ENCODE measurements at places on chromosomes 4 and X. TPM values are rescaled to one million over a fixed set of nuclear protein-coding genes. Genes with fewer than 3 reads are reported as not detected.
A peak's percentile ranks its signal among the peaks of the same experiment; 100 is the strongest.

TLR1 gene
- total RNA-seq, result 0.20 TPM

TMEM192 gene
- 2.4 TPM for total RNA-seq

VEGFC gene
- total RNA-seq, result 1.2 TPM

SLC4A4 gene
- total RNA-seq, result 91.7 TPM

MAGEC3 gene
- total RNA-seq, result not detected

FANCB gene
- 1.6 TPM for total RNA-seq

TNMD gene
- not detected for total RNA-seq

CXCL8 gene
- 0.55 TPM for total RNA-seq

SYN1 gene
- total RNA-seq, result 0.41 TPM

FLNA gene
- 632 TPM for total RNA-seq

MAGEA11 gene
- not detected for total RNA-seq

CYLC1 gene
- not detected for total RNA-seq

RGN gene
- 0.96 TPM for total RNA-seq

DNA sequence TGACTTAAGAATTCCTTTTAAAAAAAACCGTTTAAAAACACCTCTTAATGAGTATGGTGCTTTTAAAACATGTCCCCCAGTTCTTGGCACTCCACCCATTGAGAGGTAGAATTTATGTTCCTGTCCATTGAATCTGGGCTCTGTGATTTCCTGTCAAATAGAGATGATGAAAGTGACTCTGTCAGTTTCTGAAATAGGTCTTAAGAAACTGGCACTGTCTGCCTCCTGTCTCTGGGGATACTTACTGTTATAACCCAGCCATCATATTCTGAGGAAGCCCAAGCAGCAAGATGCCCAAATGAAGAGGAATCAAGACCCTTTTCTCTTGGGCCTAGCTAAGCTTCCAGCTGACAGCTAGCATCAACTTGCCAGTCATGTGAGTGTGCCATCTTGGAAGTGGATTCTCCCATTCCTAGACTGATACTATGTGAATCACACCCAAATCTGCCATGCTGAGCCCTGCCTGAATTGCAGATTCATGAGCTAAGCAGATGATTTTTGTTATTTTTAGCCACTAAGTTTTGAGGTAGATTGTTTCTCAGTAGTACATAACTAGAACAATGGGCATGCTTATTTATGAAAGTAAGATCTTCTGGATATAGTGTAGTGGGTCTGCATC is 22.8 kb downstream of the C4orf54 start:
- DNase-seq, result no peak

GRCh38 chrX:46577221-46578005 is 3.8 kb downstream of the CHST7 start:
- DNase-seq, result no peak

DNA sequence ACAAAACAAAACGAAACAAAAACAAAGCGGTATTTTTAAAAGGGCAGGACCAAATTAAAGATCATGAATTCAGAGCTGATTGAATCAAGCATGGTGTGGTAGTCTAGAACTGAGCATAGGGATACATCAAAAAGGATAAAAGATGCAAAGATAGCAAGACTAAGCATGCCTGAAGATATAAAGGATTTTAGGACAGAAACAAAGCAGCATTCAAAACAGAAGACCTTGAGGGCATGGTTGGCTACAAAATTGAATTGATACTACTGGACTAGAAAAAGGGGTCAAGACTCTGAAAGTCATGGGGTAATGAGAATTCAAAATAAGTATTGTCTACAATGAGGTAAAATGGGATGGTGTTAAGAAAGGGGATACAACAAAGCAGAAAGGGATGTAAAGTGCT is 41.6 kb downstream of the RAB33A start:
- DNase-seq, result no peak

DNA sequence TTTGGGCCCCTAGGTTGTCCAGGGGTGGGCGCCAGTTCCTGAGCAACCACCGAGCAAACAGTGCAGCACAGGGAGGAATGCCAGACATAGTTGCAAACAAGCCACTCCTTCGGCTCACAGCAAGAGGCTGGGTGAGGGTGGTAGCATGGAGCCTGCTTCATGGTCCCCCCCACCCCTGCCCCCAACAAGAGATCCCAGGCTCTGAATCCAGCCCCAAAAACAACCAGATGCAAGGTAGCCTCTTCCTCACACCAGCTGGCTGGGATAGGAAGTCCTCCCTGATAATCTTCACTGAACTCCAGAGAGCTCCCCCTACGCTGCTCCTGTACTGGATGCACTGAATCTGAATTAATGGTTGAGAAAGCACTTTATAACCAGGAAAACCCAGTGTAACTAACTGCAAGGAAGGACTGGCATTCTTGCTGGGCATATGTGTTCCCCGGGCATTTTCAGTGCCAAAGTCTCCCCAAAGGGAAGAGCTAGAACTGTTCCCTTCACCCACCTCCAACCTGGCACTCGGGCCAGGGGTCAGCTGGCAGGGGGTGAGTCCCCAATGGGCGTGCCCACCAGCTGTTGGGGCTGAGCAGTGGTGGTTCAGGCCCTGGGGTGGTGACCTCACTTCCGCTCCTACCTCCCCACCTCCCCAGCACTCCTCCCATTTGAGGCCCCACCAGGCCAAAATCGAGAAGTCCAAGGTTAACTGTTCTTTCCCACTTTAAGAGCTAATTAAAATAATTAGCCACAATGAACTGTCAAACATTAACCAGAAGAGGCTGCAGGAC is 1.5 kb downstream of the ELF4 start:
- peak; percentile 73 for DNase-seq

DNA sequence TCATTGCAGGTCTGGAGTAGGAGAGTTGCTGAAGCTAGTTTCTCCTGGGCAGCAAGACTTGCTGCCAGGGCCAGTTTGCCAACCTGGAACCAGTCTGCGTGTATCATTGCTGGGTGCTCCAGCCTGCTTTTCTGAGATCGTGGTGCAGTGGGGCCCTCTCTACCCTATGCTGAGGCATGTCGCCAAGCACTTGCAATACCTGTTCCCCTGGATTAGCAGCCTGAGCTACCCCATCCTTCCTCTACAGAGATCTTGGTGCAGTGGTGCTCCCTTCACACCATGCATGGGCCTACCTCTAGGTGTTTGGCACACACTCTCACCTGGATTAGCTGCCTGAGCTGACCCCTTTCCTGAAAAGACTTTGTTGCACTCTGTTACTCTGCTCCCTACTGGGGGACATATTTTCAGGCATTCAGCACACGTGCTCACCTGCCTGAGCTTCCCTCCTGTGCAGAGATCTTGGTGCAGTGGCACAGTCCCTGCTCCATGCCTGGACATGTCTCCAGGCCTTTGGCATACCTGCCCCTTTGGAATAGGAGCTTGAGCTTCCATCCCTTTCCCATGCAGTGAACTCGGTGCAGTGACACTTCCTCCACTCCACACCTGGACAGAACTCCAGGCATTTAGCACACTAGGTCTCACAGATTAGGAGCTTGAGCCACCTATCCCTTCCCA is 133.7 kb upstream of the CXCL13 start:
- DNase-seq, result no peak

DNA sequence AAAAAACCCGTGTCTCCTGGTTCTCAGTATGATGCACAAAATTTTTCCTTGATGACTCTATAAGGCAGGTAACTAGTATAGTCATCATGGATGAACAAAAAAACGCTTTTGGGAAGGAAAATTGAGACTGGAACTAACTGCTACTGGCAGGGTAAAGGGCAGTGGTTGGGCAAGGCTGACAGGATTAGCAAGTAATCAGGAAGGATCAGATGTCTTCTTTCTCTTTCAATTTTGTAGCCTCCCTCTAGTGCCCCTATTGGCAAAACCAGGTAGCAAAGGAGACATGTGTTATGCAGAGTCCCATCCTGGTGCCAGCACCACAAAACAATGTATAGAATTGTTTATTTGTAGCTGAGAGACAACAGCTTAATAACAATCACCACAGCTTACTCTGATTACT is 12.8 kb upstream of the SLITRK4 start:
- DNase-seq, result no peak

GRCh38 chr4:72513227-72513626 is 55.8 kb downstream of the ADAMTS3 start:
- no peak for DNase-seq

DNA sequence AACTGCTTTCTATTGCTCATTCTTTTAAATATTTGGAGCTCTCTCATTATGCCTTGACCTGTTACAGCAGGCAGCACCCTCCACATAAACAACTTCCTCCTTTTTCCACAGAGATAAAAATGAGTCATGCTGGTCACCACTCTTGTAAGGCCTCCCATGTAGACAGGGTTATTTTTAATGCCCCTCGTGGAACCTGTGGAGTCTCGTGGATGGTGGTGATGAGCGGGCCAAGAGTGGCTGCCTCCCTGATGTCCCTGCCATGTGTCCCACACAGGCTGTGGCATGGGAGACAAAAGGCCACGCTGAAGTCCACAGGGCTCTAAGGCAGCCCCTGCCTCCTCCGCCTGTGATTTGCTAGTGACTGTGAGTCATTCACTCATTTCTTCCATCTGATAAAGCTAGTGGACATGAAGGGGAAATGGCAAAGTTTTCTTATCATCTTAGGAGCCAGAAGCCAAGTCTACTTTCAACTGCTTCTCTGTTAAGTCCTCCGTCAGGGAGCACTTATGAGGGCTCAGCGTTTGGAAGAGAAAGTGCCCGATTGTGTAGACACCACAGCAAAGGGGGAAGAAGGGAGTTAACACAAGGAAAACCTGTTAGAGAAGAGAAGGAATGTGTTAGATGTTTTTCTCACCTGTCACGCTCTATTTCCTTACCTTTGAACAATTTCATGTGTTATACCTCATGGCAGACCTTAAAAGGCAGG is 121.6 kb upstream of the FAT1 start:
- peak; percentile 25 for DNase-seq

GRCh38 chr4:948936-949300 is 16.7 kb downstream of the TMEM175 start:
- no peak for DNase-seq

GRCh38 chr4:6410664-6411063 is 61.8 kb downstream of the PPP2R2C start:
- DNase-seq, result no peak

GRCh38 chr4:1246901-1247863 is 1.7 kb downstream of the CTBP1 start:
- DNase-seq, result peak; percentile 26

- DNase-seq, result no peak
Measured at GRCh38 chr4:168188754-168189153, 96.4 kb downstream of the ANXA10 start.

- DNase-seq, result no peak
Measured at GRCh38 chr4:30610361-30610760, 109.8 kb upstream of the PCDH7 start.

DNA sequence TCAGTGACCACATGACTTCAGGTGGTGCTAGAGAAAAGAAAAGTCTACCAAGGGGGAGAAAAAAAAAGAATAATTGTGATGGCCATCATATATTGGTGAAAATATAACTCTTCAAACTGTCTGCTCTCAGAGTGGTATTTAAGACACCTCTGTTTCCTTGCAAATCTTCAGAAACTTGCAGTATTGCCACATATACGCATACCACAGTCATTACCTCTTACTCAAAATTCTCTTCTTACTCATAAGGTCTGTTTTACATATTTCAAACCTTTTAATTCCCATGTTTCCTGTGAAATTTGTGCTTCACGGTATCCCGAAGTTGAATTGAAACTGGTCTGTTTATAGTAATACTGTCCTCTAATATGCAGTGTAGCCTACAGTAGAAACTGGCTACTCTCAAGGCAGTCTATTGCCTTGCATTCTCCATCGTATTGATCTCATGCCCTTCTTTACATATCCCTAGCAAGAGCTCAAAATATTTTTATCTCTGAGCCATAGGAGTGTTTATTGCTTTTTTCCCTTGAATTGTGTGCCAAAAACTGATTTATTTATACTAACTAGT is 34.7 kb upstream of the LHFPL1 start:
- DNase-seq, result no peak

GRCh38 chr4:18194278-18194677 is 172.7 kb upstream of the LCORL start:
- no peak for DNase-seq

DNA sequence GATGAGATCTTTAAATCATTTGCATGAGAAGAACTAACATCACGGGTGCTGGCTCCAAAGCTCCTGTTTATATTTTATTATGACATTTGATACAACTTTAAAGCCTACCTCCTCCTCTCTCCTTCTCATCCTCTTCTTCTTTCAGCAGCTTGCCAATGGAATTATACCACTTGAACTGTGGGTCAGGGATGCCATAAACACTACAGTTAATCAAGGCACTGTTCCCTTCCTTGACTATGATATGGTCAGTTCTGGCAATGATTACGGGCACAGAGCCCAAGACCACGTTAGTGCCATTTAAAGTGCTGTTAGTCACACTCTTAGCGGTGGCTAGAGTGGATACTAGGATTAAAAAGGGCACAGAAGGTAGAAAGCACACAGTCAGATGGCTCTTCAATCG is 20.7 kb downstream of the MFAP3L start:
- no peak for DNase-seq

DNA sequence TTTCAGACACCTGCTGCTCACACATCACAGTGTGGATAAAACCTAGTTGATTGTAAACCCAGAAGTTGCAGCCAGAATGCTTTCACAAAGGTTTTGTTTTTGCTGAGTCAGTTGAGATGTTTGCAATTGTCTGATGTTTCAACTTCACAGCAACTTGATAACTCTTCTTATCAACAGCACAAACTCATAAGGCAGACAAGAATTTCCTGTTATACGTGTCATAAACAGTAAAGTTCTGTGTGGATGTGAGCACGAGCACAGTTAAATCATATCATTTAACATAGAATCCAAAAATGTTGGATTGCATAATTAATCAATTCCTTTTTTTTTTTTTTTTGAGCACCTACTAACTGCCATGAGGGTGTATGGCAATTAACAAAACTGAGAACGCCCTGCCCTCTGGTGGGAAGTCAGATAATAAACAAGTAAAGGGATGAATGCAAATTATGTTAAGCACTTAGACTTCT is 512.2 kb downstream of the PDHA2 start:
- no peak for DNase-seq

DNA sequence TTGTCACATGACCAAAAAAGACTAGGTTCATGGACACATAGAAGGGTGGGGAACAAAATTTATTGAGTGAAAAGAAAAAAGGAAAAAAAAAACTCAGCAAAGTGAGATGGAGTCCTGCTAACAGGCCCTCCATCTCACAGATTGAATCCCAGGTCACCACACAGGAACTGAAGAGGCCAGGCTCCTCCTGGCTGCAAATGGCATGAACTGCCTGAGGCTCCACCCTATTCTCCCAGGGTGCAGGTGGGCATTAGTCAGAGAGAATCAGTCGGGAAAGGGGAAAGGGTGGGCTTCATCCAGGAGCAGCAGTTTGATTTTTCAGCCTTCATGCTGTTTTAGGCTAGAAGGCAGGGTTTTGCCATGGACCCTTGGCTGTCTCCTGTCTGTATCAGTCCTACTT is 128.5 kb upstream of the GRID2 start:
- no peak for DNase-seq

DNA sequence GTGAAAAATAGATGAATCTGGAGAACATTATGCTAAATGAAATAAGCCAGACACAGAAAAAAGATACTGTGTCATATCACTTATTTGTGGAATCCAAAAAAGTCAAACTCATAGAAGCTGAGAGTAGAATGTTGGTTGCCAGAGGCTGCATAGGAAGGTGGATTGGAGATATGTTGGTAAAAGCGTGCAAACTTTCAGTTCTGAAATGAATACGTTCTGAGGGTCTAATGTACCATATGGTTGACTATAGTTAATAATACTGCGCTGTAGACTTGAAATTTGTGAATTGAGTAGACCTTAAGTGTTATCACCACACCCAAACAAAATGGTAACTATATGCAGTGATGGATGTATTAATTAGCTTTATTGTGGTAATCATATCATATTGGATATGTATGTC is 45.0 kb upstream of the UPRT start:
- DNase-seq, result no peak
